Cardiac septum (tissue), 1 donor: ENCODE measurements at places on chromosomes 6 and 20. TPM values are rescaled to one million over a fixed set of nuclear protein-coding genes. Genes with fewer than 3 reads are reported as not detected.

Gene ERMARD
- 11.3 TPM for total RNA-seq

Gene GJA10
- total RNA-seq: not detected

Gene SMOC2
- 37.2 TPM for total RNA-seq

Gene VSX1
- 0.54 TPM for total RNA-seq

Gene B3GAT2
- not detected for total RNA-seq

Gene SLC32A1
- not detected for total RNA-seq
